CD8-positive, alpha-beta memory T cell (primary cell): ENCODE measurements at places on chromosomes 2 and 18. TPM values are rescaled to one million over a fixed set of nuclear protein-coding genes. Genes with fewer than 3 reads are reported as not detected.

Gene FIGN
- total RNA-seq: not detected

Gene DPP10
- not detected for total RNA-seq

Gene RAMP1
- 0.60 TPM for total RNA-seq

DNA sequence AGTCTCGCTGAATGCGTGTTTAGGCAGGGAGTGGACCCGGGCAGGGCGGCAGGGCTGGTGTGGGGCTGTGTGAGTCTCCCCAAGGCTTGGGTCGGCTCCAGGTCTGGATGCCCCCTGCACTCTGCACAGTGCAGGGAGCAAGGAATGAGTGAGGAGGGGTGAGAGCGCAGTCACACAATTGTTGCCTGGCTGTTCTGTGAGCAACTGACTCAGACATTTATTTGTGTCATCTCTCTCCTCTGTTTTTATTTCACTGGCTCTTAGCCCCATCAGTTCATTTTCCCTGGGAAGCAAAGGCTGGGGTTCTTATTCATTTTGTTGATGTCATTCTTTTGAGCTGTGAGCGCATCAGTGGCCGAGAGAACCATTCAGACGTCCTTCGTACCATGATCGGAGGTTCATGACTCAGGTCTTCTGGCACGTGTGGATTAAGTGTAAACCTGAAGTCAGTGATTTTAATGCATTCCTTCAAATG, 61.1 kb downstream of the GATA6 start:
- H3K36me3 ChIP-seq: no peaks in the 10 kb centered on the region
- no peak overlapping the region for H3K4me3 ChIP-seq
- no peak for DNase-seq
- no peaks in the 10 kb centered on the region for H3K4me1 ChIP-seq
- H3K27ac ChIP-seq: no peak overlapping the region

- H3K4me1 ChIP-seq: no peaks in the 10 kb centered on the region
- DNase-seq: no peak
- H3K27me3 ChIP-seq: no peaks in the 10 kb centered on the region
- no peak overlapping the region for H3K4me3 ChIP-seq
Observed at GRCh38 chr2:187586011-187586641, 31.9 kb upstream of the TFPI start.

GRCh38 chr2:201975434-201975833, 58.2 kb upstream of the FZD7 start:
- H3K4me3 ChIP-seq: no peak overlapping the region
- H3K36me3 ChIP-seq: no peaks in the 10 kb centered on the region
- no peaks in the 10 kb centered on the region for H3K4me1 ChIP-seq
- no peaks in the 10 kb centered on the region for H3K27me3 ChIP-seq

DNA sequence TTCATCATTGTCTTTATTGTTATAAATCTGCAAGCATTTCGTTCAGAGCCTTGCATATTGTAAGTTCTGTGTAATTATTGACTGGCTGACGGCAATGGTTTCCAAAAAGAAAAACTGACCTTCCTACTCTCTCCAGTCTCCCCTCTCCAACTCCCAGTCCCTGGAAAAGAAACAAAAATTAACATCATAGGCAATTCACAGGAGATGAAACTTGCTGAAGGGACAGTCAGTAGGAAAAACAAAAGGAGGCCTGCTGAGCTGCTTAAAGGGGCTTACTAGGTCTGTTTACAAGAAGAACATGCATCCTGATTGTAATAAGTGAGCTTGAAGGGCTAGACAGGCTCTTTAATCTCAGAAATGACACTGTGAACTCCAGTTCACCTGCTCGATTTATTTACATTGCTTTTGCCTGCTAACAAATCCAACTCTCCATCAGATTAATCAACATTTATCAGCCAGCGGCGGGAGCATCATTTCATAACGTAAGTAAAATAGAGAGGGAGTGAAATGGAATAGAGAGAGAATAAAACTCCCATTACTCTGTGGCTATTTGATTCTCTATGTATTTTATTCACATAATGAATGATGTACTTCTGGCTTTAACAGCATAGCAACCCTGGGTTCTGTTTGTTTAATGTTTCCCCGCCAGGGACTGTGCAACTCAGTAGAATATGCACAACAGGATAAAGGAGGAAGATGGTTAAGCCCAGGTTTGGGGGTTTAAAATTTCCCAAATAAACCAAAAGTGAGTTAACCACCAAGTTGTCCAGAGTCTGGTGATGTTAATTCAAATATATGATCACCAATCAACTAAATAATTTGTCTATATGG, 256.7 kb upstream of the SETBP1 start:
- H3K27ac ChIP-seq: no peak overlapping the region
- H3K36me3 ChIP-seq: no peaks in the 10 kb centered on the region
- DNase-seq: no peak

GRCh38 chr2:189049709-189050164, 75.6 kb downstream of the COL3A1 start:
- H3K36me3 ChIP-seq: no peaks in the 10 kb centered on the region
- H3K27ac ChIP-seq: no peak overlapping the region
- no peaks in the 10 kb centered on the region for H3K4me1 ChIP-seq
- H3K4me3 ChIP-seq: no peak overlapping the region

GRCh38 chr2:36420569-36421181, 65.1 kb downstream of the CRIM1 start:
- H3K27ac ChIP-seq: no peak overlapping the region
- H3K4me1 ChIP-seq: no peaks in the 10 kb centered on the region
- H3K4me3 ChIP-seq: no peak overlapping the region
- DNase-seq: no peak

DNA sequence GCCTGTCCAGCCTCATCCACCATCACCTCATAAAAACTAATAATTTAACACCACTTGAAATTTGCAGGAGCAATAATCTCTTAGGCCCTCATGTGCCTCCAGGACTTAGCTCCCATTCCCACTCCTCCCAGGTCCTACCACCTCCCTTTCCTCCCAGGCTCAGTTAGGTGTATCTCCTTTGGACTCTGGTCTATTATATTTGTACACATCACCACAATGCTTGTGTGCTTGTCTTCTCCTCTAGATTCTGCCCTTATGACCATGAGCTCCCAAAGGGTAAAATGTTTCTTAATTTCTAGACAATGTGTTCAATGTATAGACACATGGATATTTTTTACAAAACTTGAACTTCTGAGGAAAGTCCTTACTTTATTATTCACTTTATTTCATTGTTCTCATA, 182.0 kb upstream of the ZC3H15 start:
- H3K36me3 ChIP-seq: no peaks in the 10 kb centered on the region
- H3K4me3 ChIP-seq: no peak overlapping the region
- no peaks in the 10 kb centered on the region for H3K27me3 ChIP-seq
